ENCODE measurements at places on chromosomes 3 and 15.

- DNase-seq: no peak
These were observed at the start of gene DNASE1L3 for GRCh38 chr3:58210761-58211460. DNASE1L3 (minus strand) TSS chr3:58210972; CDS start chr3:58210906, 66 bp downstream.

- no peak for DNase-seq
These were observed 50.1 kb downstream of the PCSK6 start for GRCh38 chr15:101439285-101439919.

DNA sequence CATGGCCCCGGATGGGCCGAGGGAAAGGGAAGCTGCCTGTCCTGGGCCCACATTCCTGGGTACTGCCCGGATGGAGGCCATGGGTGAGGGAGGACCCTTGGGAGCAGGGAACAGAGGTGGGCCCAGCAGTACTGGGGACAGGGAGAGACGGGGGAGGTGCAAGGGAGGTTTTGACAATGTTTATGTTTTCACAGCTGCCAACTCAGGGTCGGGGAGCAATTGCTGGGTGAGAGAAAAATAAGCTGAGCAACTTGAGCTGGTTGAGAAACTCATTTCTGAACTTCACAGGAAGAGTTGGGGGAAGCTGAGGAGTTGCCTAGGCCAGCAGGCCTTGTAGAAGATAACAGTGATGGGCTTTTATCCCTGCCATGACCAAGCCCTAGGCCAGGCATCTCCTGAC is 11.1 kb upstream of the TSPAN3 start:
- DNase-seq: no peak

- DNase-seq: no peak
These were observed 17.5 kb downstream of the SENP7 start for GRCh38 chr3:101495552-101495951.

DNA sequence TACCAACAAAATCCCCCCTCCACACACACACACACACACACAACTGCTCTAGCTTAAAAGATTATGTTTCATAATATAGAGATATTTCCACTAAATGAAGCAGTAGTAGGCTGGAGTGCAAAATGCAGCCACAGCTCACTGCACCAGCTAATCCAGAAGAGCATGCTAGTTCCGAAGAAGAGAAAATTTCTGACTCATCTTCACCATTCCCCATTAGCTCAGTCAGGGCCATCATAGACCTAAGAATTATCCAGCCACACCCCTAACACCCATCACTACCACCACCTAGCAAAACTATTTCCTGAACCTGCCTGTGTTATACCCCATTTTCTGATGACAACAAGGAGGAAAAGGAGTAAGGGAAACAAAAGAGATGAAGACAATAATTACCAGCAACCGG is 67.1 kb upstream of the UBE2E2 start:
- DNase-seq: no peak

- no peak for DNase-seq
These were observed 132.3 kb downstream of the CHCHD6 start for GRCh38 chr3:126836220-126836860.

DNA sequence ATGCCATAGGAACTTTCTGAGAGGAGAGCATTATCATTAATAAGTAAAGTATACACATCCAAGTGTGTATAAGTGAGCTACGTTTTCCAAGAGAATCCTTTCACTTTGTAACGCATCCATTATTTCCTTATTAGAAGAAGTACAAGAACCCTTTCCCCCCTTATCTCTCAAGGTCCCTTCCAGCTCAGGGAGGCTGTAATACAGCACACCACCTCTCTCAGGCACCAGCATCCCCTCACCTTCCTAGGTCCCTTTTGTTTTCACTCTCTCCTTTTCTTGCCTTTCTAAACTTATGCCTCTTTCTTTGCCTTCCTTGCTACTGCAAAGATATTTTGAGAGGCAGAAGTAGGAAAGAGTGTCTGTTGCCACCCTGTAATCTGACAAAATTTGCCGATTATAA is 446.0 kb downstream of the GRM7 start:
- no peak for DNase-seq

DNA sequence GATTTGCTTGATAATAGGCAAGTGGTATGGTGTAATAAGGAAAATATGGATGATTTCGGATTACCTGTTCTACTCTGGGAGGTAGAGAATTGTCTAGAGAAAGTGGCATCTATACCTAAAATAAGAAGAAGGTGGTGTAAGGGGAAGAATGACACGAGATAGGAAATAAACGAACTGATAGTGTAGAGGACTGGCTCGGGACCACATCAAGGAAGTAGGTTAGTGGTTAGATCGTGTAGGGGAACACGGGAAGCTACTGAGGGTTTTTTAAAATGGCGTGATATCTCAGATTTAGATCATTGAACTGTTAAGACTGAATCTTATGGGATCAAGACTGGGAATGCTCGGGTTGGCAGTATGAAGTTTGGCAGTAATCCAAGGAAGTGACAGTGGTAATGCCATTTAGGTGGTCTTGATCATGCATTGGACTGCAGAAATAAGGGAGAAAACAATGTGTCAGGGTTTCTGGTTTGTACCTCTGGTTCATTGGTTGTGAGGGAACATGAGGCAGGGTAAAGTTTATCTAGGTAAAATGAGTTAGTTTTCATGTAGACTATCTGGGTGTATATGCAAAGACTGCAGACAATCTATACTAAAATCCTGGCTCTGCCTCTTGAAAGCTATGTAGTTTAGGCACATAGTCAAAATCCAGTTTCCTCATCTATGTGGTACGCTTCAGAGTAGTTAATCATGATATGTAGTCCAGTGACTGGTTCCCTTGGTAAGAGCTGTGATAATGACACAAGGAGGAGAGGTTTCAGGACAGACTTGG is 7.4 kb downstream of the RPL14 start:
- DNase-seq: no peak

DNA sequence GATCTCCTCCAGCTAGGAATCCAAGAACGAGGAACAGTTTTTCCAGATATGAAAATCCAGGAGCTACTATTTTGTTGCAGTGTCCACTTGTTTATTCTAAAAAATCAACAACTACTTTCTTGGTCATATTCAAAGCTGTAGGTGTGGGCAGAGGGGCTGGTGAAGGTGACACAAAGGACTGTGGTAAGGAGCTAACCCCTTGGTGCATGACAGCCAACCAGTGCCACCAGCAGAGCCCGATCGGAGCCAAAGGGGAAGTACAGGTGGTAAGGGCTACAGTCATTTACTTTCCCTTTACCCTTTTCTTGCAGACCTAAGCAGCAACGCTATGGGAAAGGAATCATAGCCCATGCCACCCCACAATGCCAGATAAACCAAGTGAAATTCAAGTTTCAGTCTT is 30.7 kb downstream of the PLA1A start:
- no peak for DNase-seq

GRCh38 chr15:31484986-31485385 is 158.4 kb downstream of the KLF13 start:
- DNase-seq: no peak

GRCh38 chr15:42593143-42593542 is 17.7 kb downstream of the STARD9 start:
- DNase-seq: no peak

DNA sequence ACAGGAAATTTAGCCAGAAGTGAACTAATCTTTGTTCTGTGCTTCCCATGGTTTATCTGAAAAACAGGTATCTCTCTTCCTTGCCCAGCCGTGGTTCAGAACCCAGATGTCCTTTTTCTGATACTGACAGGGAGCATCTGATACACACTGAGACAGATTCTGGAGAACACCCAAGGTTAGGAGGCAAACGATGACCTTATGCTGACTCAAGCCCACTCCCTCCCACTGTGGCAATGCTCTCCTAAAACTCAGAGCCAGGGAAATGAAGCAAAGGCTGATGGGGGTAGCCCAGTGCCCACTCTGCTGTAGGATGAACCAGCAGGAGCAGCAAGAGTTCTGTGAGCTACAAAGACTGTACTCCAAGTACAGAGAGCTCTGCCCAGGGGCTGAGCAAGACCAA is 225.1 kb downstream of the NTRK3 start:
- no peak for DNase-seq

DNA sequence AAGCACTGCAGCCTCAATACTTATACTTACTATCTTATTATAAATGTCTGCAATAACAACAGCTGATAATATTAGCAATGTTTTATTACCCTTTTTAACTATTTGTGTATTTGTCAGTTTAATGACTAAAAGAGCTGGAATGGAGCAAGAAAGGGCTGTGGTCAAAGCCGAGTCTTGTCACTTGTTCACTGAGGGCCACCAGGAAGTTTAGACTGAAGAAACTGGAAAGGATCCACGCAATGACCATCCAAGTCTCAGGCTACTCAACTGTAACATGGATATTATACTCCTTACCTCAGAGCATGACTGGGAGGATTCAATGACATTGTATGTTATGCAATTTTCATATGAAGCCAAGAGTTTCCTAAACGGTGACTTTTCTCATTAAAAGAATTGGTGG is 90.4 kb downstream of the TJP1 start:
- no peak for DNase-seq

DNA sequence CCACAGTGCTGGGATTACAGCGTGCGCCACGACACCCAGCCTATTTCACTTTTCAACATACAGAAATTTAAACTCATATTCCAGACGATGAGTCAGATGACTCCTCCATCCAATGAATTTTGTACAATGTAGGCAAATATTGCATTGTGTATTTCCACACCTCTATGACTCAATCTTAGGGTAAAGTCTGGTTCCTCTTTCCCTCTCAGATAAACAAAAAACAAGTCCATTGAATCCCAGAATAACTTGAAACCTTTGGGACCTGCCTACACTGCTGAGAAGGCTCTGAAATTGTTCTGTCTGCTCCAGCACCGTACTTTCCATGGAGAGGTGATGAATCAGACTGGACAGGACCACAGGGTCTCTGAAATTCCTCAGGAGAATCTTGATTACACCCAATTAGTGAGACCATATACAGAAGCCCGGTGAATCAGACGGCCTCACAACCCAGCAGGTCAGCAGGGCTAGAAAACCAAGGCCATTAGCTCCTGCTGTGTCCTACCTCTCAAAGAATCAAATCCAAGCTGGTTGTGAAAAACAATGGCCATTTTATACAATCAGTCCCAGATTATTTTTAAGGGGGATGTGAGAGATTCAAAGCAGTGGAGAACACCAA is 112.6 kb downstream of the ERC2 start:
- no peak for DNase-seq

GRCh38 chr3:54014067-54014466 is 108.3 kb upstream of the CACNA2D3 start:
- DNase-seq: no peak

GRCh38 chr3:7697548-7697947 is 804.1 kb upstream of the LMCD1 start:
- DNase-seq: no peak

- no peak for DNase-seq
These were observed 38.7 kb downstream of the THSD4 start for GRCh38 chr15:71153823-71154524.

- DNase-seq: no peak
These were observed 9.3 kb downstream of the RBPMS2 start for GRCh38 chr15:64766058-64766457.

DNA sequence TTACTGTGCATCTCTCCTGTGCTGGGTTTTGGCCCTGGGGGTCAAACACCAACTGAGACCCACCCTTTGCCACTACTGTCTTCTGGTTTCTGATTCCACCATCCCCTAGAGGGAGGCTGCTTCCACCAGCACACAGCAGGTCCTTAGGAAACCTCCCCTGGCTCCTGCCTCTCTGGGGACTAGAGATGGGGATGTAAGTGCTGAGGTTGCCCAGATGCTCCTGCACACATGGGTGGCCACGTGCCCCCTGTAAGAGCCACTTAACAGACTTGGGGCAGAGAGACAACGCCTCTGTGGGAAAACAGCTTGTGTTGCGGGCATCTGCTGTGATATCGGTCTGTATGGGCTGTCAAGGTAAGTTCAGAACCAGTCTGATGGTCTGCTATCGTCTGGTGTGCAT is 83.4 kb downstream of the ATP2B2 start:
- DNase-seq: no peak

DNA sequence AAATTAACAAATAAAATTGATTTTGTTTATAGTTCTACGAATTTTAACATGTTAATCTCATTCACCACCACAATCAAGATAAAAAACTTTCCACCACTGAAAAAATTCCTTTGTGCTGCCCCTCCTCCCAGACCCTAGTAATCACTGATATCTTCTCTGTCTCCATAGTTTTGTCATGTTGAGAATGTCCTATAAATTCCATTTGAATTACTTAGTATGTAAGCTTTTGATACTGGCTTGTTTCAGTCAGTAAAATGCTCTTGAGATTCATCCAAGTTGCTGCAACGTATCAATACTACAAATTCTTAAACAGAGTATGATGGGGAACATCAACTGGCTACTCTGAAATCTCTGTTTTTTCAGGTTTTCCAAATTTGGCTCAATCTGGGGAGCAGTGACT is 129.6 kb downstream of the CTNNB1 start:
- no peak for DNase-seq

GRCh38 chr3:119630128-119630879 is 30.1 kb downstream of the POPDC2 start:
- DNase-seq: no peak

- no peak for DNase-seq
These were observed 19.1 kb downstream of the TSEN2 start for GRCh38 chr3:12503126-12503957.

GRCh38 chr3:185825006-185825638 is at the start of gene IGF2BP2:
IGF2BP2 (minus strand) TSS chr3:185825042; CDS start chr3:185824960, 82 bp downstream.
- DNase-seq: no peak

DNA sequence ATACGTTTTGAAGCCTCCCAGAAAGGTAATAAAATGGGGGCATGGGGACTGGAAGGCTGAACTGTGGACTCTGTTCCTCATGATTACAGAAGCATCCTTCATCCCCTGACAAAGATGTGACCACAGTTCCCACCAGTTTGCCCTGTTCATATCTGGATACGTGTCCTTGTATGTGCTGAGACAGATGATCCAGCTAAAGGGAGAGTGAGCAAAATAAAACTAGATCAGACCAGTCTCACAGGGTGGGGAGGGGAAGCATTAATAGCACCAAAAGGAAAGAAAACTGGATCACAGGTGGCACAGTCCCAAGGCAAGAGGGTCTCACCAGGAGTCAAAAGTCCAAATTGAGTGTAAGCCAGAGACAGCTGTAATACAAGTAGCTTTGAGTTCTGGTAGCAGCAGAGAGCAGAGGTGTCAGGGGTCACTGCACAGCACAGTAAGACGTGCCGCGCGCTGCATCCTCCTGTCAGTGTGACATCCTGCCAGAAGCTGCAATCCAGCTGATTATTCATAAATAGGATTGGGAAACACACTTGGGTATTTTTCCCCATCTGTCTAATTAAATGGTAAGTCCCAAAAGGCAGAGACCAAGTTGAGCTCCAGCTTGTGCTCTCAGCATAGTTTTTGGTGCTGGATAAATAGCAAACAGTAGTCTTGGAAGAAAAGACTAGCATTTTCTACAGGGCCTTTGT is 560.0 kb upstream of the CFAP20DC start:
- no peak for DNase-seq

- DNase-seq: no peak
These were observed 26.0 kb upstream of the MRPS22 start for GRCh38 chr3:139317660-139318430.

DNA sequence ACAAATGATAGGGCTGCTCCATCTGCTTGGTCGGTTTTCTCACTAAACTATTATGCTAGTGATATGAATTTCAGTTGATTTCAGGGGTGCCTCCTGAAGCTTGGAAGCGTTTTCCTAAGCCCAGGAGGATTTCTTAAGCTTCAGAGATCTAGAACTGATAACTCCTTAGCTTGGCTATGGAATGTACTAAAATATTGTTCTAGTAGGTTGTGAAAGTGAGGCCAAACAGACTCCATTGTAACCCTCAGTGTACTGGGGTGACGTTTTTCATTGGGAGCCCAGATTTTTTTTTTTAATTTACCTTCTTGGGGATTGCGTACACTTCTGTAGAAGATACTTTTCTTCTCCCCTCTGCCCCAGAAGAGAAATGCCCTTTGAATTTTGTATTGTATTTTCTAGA is 17.0 kb upstream of the ST3GAL6 start:
- DNase-seq: no peak

- no peak for DNase-seq
These were observed 213.1 kb downstream of the NTRK3 start for GRCh38 chr15:88043396-88043795.
